ENCODE measurements at places on chromosomes 5 and 9. TPM values are rescaled to one million over a fixed set of nuclear protein-coding genes. Genes with fewer than 3 reads are reported as not detected.

DNA sequence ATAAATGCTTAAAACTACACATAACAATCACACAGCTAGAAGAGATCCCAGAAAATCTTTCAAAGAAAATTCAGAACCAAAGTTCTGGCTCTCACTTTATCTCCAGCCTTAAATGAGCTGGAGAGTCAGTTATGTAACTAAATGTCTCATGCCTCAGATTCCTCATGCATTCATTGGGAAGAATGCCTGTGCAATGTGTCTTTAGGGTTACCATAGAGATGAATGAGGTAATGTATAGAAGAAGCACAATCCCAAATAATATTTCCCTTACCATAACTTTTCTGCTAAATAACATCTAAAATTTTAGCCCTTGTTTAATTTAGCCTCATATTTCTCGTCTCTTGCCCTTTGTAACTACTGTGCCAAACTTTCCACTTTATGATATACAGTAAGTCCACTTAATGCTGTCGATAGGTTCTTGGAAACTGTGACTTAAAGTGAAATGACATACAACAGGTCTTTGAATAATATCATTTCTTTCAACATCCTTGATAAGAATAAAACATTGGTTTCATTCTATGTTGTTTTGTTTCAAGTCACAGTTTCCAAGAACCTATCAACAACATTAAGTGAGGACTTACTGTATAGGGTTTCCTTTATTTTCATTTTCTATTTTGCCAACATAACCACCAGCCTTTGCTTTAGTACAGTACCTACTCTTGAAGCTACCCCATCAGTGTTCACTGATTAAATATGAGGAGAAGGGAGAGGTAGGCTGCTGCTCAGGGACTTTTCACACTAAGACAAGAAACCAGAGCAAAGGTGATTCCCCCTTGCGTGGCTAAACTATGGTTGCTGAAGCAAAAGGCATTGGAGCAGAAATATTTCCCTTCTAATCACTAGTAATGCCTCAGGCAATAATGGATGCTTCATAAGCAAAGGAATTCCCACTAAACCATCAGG, 295.7 kb upstream of the PTGER4 start:
- no peak for DNase-seq

The BHMT2 gene
- total RNA-seq: 0.62 TPM

The MYMK gene
- not detected for total RNA-seq

DNA sequence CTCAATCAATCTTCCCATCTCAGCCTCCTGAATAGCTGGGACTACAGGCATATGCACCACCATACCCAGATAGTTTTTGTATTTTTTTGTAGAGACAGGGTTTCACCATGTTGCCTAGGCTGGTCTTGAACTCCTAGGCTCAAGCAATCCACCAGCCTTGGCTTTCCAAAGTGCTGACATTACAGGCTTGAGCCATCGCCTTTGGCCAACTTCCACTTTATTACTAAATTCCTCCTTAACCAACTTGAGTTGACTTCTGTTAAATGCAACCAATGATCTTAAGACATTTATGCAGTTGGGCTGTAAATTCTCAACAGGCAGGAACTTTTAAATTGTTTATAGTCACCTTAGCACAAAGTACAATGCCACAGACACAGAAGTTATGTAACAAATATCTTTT, 2.8 kb downstream of the LARS1 start:
- DNase-seq: no peak

The PCDHGA4 gene
- 8.4 TPM for total RNA-seq

GRCh38 chr9:14311956-14312685, 1.8 kb downstream of the NFIB start:
- DNase-seq: no peak

DNA sequence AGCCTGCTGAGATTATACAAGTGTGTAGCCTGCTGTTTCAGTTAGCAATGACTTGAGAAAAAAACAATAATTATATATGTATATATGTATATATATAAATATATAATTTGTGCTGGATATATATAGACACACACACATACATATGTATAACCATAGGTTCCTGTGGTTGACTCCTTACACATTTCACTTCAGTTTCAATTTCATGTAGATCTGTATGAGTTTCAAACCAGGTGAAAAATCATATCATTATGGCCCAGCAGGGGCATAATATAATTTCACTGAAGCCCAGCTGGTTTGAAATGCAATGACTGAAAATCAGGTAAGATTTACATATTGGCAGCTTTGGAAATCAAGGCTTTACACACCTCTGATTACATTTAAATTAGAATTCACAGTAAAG, 690.4 kb upstream of the CDH18 start:
- DNase-seq: no peak

The SLC6A19 gene
- not detected for total RNA-seq

The SHOC1 gene
- 0.16 TPM for total RNA-seq

DNA sequence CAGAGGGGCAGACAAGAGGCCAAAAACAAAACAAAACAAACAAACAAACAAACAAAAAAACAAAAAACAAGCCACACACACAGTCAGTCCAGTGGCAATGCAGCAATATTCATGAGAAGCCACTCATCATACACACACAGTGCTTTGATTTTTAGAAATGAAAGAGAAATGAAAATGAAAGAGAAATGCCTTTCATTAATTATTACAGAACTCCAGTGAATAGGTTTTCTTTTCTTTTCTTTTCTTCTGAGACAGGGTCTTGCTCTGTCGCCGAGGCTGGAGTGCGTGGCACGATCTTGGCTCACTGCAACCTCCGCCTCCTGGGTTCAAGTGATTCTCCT, 36.9 kb downstream of the SPRY4 start:
- DNase-seq: no peak

The NMUR2 gene
- total RNA-seq: not detected

The CCL27 gene
- total RNA-seq: 0.31 TPM

The NR5A1 gene
- total RNA-seq: under 0.01 TPM

The ARHGEF37 gene
- total RNA-seq: 1.4 TPM

DNA sequence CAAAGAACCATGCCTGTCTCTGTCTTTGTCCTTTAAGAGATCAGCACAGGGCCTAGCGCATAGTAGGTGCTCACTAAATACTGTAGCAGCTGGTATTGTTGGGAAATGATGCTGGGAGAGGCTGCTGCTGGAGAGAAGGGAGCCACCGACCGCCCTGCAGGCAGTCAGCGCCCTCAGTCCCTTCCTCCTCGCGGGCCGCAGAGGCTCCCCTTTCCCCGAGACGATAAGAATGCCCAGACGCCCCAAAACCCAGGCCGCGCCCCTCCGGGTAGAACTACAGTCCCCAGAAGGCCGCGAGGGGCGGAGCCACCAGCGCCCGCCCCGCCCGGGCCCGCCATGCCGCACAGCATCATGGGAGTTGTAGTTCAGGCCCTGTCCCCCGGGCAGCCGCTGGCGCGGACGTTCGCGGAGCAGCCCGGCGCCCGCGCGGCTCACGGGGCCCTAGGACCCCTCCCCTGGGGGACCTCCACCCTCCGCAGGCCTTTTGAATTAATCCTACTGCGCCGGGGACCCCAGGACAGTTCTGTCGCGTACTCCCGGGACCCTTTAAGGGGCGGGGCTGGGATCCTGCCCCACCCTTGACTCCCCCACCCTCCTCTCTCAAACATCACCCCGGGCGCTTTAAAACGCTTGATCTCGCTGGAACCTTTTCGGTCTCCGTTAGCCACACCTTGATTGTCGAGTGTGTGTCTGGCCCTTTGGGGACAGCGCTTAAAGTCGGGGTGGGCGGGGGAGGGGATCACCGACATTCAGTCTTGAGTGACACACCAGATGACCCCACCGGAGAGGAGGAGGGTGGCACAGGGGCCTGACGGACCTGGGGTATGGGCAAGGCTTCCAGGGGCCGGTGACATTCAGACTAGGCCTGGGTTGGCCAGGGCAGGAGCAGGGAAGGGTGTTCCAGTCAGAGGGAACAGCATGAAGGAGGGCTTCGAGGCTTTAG, 24.8 kb upstream of the IER5L start:
- peak; percentile 88 for DNase-seq

Measured in occipital lobe (tissue), 3 donors.